Left hindlimb (tissue), 1 donor: ENCODE measurements at places on chromosomes 5 and 9.

GRCh38 chr5:149113669-149114068 lies 27.6 kb upstream of the ABLIM3 start:
- no peak for DNase-seq

- no peak for DNase-seq
Observed at GRCh38 chr5:154755361-154756008, at the start of gene LARP1. Gene LARP1, plus strand, starts transcription at chr5:154755377. Its CDS starts 381 bp downstream, at chr5:154755758.

- DNase-seq, result no peak
Observed at GRCh38 chr5:134026521-134027287, 21.9 kb upstream of the VDAC1 start.

DNA sequence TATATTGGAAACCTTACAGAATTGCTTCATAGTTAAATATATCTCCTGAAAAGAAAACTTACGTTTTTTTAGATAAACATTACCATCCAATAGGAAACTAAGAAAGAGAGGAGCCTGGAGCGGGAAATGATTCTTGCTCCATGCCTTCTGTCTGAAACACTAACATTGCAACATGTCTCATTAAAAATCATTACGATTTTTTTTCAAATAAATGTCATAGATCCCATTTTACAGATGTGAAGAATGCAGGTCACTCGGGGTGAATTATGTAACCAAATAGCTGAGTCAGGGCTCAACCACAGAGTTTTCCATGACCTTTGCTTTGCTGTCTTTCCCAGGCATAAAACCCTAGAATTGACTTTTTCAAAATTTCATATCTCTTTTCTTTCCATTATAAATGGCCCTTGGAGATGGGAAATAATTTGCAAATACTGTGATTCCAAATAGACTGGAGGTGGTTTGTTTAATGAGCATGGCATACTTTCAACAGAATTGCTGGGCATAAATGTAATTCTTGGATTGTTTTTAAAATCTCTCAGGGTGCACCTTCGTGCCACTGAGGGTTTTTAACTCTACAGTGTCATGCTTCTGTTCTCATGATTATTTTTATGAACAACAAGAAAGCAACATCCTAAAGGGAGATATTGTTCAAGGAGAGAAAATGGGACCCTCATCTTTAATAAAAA lies 302.8 kb downstream of the EBF1 start:
- DNase-seq, result no peak

GRCh38 chr5:102106599-102106998 lies 189.5 kb downstream of the SLCO4C1 start:
- no peak for DNase-seq

GRCh38 chr5:96633820-96634219 lies 28.4 kb upstream of the CAST start:
- DNase-seq, result no peak

DNA sequence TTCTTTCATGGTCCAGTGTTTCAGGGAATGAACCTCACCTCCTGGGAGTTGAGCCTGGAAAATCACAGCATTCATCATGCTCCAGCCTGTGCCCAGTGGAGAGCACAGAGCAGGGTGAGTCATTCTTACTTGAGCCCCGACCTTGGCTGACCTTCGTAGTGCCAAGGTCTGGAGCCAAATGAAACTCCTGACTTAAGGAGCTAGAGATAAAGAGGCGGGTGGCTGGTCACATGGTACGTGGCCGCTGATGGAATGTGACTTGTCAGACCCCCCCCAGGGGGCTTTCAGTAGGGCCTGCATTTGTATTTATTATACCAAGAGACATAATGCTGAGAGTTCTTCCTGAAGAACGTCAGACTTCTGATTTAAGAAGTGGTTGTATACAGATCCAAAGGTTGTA lies 15.0 kb upstream of the PIP5K1B start:
- DNase-seq, result no peak

DNA sequence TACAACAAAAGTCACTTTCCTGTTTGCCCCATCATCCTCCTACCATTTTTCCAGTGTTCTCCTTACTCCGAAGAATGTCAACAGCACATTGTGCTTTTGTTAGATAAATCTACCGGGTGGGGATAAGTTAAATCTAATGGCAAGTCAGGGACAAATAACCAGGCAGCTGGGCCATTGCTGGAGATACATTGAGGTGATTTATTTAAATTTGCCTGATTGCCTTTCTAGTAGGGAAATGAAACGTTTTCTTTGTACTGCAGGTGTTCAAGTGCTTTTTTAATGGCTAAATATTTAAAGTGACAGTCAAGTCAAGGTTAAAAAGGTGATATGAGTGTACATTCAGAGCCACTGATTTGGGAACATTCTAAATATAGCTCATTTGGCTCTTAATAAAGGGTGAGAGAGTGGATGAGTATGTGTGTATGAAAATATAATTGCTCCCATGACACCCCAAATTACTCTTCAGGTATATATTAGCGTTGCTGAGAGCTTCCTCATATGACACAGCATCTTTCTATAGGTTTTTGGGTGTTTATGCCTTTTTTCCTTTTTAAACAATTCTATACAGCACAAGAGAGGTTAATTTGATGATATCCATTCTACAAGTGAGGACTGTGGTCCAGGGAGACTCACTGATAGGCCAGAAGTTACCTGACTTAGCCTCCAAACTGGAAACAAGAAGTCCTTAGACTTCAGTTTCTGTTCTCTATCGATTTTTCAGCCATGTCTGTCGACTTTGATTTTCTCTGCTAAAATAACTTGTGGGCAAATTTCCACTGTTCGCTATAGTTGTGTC lies 51.9 kb downstream of the DMRT2 start:
- no peak for DNase-seq

DNA sequence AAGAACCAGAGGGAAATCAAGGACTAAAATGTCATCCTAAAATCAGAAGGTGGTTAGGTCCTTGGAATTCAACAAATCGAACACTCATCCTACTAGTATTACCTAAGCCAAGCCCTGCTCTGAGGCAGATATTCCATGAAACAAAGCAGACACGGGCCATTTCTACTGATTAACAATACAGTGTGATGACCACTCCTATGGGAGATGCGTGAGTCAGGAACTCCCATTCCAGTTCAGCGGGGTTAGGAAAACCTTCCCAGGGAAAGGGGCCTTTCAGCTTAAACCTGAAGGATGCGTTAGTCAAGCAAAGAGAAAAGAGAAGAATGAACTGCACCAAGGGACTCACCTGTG lies 117.8 kb upstream of the LHFPL2 start:
- no peak for DNase-seq

DNA sequence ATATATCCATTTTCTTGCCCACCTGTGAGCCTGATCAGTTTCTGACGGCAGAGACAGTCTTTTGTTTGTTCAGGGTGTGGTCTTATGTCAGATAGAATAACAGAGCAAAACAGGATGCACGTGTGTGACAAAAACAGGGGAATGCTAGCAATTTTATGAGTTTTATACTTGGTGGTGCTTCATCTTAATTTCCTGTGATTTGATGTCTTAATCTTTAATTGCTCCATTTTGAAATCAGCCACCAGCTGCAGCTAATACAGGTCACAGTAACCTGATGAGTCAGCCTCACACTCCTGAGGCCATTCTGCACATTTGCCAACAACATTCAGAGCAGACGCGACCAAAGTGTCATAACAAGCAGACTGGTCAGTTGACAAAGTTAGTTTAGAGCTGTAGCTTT lies 42.3 kb upstream of the JMY start:
- no peak for DNase-seq

DNA sequence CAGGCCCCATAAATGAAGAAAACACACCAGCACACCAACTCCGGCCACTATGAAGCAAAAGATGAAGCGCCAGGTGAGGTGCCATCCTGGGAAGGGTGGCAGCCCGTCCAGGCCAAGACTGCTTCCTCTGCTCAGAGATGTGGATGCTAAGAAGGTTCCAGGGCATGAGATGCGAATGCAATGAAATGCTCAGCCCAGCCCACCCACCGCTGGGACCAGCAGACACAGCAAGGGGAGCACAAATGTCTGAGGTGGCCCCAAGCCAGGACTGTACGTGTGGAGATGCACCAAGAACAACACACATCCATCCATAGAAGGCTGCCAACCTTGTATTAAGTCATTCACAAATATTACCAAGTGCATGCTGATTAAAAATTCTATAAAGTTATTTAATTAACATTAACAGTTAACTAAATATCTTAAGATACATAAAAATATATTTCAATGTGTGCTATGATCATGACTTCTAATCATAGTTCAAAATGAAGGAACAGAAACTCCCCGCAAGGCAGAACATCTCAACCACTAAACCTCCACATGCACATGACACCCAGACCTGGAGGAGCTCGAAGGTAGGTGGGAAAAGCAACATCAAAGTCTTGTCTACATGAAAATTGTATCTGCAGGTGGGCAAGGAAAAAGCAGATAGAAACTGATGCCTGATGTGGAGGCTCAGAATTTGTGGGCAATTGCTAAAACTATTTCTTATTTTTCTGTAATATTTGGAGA lies 43.7 kb downstream of the BICD2 start:
- no peak for DNase-seq

DNA sequence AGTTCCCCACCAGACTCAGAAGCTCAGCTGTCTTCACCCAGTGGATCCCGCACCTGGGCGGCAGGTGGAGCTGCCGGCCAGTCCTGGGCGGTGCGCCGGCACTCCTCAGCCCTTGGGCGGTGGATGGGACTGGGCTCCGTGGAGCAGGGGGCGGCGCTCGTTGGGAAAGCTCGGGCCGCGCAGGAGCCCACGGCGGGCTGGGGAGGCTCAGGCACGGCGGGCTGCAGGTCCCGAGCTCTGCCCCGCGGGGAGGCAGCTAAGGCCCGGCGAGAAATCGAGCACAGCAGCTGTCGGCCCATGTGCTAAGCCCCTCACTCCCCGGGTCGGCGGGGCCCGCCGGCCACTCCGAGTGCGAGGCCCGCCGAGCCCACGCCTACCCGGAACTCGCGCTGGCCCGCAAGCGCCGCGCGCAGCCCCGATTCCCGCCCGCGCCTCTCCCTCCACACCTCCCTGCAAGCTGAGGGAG lies 560.0 kb downstream of the BRINP1 start:
- peak; percentile 24 for DNase-seq

- no peak for DNase-seq
Observed at GRCh38 chr5:131791866-131792265, 5.0 kb downstream of the FNIP1 start.

- peak; percentile 58 for DNase-seq
Observed at GRCh38 chr5:78360924-78361630, 660 bp downstream of the SCAMP1 start.

GRCh38 chr5:136236479-136237083 lies 43.6 kb upstream of the SMIM32 start:
- no peak for DNase-seq

DNA sequence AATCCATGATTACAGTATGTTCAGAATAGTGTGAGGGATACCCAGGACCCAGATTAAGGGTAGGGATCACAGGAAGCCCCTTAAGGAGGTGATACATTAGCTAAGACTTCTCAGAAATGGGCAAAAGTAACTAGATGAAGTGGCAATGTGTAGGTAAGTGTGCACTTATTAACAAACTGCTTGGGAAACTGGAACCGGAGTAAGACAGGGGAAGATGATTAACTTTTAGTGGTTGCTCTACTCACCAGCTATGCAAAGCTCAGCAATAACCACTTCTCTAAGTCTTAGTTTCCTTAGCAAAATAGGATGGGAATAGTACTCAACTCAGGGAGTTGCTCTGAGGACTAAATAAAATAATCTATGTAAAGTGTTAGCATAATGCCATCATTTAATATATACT lies 182.2 kb downstream of the MCTP1 start:
- DNase-seq, result no peak

- no peak for DNase-seq
Observed at GRCh38 chr5:124729720-124730359, 16.6 kb downstream of the ZNF608 start.

GRCh38 chr5:72711351-72711750 lies 105.1 kb upstream of the TNPO1 start:
- no peak for DNase-seq

DNA sequence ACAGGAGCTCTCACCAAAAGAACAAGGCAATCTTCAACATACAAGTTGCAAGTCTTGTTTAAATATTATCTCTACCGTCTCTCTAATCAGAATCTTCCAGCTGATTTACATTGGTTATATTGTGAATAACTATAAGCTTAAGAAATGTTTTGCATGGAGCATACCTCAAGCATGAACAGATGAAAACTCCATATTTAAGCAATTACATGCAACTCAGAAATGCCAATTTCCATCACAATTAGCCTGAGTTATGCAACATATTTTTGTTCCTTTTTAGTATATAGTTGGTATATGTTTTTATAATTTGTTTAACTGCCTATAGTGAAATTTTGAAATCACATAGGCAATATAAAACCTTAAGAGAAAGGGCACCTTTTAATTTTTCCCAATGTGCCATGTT lies 142.5 kb downstream of the DENND1A start:
- DNase-seq, result no peak

GRCh38 chr5:5480481-5481111 lies 58.1 kb downstream of the ICE1 start:
- DNase-seq, result no peak

DNA sequence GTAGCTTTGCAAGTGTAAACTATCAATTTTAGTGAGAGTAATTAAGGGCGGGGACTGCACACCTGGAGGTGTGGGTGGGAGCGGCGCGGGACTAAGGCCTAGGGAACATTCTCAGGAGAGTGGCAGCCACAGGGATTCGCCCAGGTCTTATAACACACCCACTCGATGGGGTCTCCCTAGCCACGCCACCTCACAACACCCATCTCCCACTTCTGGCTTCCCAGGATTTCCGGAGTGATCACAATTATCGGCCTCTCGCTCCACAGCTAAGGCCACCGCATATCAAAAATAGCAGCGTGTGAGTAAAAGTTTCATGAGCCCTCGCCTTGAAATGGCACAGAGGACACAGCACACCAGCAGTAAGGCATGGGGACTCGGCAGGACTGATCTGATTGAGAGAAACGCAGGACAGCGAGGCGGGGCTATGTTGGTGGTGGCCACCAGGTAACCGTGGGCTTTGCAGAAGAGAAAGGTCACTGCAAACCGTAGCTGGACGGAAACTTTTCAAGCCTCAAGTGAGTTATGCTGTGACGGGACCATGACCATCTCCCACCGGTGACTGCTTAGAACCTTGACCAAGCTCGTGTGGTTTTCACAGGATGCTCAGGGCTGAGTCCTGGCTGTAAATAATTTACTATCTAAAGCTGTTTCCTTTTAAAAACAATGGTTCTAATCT lies 1.1 kb upstream of the LPAR1 start:
- peak; percentile 33 for DNase-seq

DNA sequence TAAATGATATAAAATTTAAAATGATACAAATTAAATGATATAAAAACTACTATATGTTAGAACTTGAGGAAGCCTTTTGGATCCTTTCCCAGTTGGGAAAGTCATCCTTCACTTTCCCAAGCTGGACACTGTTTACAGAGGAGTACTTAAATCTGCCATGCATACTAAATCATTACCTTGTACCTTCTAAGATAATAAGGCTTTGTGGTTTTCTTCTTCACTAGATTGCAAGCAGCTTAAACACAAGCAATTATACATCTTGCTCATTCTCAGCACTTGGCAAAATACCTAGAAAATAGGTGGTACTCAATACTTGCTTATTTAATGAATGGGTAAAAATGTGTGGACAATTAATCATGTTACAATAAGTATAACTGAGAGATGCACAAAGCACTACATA lies 666.8 kb downstream of the PTPRD start:
- DNase-seq, result no peak
